ENCODE measurements at places on chromosomes 12 and 14.

DNA sequence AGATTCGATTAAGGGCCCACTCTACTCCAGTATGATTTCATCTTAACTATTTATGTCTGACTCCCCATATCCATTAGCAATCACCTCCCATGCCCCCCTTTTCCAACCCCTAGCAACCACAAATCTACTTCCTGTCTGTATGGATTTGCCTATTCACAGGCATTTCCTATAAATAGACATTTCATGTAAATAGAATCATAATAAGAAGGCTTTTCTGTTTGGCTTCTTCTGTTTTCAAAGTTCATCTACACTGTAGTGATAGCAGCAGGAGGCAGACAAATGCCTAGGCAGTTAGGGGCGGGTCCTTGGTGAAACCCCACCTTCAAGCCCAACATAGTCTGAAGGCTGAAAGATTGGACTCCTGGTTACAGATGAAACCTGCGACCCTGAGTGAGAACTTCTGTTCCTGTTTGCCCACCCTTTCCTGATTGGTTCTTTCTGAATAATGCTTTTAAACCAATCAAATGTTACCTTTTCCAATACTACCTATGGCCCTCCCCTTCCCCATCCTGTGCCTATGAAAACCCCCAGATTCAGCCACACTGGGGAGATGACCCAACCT is 62.1 kb upstream of the HECTD1 start:
- DNase-seq = no peak

DNA sequence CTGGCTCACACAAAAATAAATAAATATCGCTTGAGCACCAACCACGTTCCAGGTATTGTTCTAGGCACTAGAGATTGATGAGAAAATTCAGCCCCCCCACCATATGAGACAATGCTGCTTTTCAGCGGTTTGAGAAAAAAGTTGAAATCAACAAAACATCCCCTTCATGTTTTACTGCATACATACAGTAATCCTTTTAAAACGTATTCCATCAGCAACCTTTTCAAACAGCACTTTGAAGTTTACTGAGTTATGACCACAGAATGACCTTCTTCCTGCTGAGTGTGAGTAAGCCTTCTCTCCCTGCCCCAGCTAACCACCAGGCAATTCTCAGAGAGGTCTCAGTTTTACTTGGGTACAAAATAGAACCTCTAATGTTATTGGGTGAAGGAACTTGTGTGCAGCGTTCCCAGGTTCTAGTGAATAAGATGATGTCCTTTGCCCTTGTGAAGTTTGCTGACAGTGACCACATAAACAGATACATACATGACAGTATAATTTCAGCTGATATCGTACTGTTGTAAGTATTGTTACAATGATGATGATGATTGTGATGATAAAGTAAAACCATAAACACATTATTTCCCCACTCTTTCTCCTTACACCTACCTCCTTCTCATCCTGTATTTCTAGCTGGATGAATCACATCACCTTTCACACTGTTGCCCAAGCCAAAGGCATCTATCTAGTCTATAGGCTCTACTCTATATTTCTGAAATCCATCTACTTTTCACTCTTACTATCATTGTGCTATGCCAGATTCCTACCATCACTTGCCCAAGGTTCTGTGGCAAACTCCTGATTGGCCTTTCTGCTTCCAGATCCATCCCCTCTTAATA is 124.4 kb upstream of the KRR1 start:
- DNase-seq = no peak

DNA sequence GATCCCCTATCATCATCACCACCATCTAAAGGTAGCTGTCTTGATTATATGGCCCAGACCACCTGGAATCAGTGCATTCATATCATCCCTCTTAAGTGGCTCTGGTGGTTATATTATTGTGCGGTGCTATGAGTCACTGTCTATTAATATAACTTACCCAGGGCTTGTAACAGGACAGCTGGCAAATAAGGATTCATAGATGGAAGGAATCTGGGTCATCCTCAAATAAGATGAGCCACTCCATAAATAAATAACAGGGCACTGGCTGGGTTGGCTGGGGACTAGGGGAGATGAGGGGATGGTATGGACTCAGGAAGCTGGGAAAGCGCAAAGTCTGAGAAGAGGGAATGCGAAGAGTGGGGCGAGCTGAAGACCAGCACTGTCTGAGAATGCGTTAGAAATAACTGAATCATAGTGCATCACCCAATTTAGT is 216.1 kb downstream of the NUAK1 start:
- no peak for DNase-seq

DNA sequence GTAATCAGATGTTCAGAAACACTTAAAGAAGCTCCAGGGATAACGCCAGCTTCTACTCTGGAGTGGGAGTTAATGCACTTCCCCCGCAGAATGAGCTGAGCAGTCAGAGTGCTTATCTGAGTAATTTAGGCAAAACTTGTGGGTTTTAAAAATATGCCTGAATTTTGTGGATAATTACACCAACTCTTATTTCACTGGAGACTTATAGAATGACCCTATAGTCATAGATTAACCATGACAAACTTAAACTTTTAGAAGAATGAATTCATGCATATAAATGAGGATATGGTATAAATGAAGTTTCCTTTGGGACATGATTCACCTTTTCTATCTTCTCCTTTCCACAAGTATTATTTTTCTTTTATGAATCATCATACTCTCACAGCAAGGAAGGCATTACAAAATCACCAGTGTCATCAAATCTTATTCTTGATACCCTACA is 241.1 kb upstream of the FBXO33 start:
- DNase-seq = peak; percentile 10

GRCh38 chr14:89600950-89601826 is 184.2 kb upstream of the FOXN3 start:
- DNase-seq = no peak

DNA sequence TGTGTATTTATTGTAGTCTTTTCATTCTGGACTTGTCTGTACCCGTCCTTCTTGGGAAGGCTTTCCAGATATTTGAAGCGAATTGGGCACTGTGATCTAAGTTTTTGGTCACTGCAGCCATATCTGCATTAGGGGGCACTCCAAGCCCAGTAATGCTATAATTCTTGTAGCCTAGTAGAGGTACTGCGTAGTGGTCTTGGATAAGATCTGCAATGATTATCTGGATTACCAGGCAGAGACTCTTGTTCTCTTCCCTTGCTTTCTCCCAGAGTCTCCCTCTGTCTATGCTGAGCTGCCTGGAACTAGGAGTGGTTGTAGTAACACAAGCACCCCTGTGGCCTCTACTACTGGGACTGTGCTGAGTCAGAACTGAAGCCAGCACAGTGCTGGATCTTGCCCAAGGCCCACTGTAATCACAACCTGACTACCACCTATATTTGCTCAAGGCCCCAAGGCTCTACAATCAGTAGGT is 30.0 kb downstream of the SLC38A2 start:
- no peak for DNase-seq

- no peak for DNase-seq
Observed at GRCh38 chr14:23629832-23630396, 6.2 kb upstream of the DHRS2 start.

DNA sequence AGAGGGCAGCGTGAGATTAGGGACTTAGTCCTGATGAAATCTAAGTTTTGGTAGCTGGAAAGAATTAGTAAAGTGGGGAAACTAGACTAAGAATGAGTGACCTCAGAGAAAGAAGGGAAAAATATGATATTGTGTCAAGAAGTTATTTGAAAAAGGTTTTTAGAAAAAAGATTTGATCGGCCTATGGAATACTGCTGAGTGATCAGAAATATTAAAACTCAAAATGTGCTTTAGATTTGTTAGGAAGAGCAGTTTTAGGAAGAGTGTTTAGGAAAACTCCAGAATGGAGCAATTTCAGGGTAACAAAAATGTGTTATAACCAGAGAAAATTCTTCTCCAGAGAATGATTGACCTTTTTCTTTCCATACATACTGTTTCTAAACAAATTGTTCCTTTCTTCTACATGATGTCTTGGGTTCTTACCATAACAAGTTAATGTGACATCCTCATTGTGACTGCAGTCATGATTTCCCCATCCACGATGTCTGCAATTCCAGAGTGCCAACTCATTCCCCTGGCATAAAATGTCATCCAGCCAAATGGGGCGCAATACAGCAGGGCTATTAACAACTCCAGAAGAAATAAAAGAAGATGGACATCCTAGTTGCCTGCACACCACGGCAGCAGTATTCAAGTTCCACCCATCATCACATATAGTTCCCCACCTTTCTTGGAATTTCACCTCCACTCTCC is 11.8 kb downstream of the CD163L1 start:
- no peak for DNase-seq

DNA sequence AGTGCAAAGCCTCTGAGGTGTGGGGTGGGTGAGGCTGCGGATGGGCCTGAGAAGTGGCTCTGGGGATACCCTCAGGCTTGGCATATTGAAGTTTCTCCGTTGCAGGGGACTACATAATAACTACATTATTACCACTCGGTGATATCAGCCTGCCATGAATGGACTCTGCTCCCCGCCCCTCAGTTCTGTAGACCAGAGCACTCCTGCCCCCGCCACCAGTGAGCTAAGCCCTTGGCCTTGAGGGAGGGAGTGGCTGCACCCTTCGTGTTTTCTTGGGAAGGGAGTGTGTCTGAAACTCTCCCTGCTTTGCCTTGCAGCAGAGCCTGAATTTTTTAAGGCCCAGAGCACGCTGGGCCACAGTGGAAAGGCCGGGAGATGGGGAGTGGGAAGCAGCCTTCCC is 1.7 kb downstream of the ORAI1 start:
- DNase-seq = no peak

DNA sequence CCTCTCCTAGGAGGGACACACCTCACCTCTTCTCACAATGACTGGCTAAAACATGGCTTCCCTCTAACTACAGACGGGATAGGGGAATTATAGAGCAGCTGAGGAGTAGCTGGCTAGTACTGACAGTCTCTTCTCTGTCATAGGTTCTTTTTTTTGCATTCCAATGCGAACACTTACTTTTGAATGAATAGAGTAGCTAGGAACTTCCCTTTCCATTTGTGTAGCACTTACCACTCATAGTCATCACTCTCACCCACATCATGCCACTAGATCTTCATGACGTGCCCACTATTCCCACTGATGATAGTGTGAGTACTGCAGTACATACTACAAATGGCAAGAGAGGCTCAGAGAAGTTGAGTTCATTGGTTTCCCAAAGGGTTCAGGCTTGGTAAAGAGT is 143.9 kb upstream of the HIF1A start:
- DNase-seq = no peak

DNA sequence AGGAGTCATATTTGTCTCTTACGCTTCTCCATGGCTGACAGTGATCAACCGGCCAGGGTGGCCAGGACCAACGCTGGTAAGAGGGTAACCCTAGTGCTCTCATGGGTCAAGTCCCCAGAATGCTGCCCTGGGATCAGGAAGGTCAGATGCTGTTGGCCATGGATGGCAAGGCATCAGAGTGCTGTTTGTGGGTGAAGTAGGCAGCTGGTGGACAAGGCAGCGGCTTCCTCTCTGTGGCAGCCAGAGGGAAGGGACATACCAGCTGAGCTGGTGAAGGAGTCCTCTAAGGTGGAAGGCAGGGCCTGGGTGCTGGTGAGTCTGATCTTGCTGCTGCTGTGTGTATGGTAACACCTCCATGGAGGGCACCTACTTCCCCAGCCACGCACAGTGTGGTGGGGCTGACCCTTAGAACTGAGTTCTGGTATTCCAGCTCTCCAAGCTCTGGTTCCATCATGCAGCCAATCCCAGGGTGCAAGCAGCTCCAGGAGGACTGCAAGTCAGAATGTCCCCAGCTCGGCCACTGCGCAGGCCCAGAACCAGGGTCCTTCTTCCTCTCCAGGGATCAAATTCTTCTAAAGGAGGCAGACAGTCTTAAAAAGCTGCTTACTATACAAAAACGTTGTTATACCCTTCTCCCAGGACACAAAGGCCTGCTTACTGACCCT is 13.4 kb upstream of the SMOC1 start:
- no peak for DNase-seq

DNA sequence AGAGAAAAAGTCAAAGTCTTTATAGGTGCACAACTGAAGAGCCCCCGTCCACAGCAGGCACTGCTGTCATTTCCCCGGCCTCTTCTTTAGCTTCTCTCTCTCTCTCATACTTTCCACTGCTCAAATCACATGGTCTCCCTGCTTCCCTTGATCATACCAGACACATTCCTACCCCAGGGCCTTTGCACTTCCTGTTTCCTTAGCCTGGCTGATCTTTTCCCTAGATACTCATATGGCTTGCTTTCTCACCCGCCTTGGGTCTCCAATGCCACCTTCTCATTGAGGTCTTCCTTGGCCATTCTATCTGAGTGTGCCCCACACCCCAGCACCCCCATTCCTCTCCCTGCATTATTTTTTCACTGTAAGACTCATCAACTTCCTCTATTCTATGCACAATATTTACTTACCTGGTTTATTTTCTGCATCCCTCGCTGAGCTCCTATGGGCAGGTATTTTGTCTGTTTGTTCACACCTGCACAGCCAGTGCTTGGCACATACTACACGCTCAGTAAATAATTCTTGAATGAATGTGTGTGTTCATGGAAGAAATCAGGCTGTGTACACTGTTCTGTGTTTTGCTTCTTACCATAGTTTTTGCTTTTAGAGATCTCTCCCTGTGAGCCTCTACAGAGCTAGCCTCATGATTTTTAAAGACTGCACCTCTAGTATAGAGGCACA is 31.9 kb downstream of the SERPINA1 start:
- DNase-seq = no peak

DNA sequence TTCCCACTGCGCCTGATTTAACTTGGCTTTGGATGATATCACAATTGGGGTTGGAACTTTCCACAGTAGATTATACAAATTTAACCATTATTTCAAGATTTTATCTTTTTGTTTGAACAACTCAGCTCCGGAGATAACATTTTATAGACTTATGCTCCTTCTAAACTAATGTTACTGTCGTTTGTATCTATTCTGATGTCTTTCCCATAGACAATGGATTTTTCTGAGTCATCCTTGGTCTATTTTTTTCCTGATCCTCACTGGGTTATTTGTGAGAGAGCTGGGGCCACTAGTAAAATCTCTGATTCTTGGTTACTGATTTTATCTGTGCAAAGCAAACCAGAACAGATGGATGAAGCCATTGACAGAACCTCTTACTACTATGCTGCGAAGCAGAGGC is 175.1 kb downstream of the SLC38A4 start:
- no peak for DNase-seq

GRCh38 chr14:42190744-42191143 is 584.1 kb downstream of the LRFN5 start:
- DNase-seq = no peak

GRCh38 chr14:77421201-77421600 is 2.1 kb downstream of the NOXRED1 start:
- no peak for DNase-seq

DNA sequence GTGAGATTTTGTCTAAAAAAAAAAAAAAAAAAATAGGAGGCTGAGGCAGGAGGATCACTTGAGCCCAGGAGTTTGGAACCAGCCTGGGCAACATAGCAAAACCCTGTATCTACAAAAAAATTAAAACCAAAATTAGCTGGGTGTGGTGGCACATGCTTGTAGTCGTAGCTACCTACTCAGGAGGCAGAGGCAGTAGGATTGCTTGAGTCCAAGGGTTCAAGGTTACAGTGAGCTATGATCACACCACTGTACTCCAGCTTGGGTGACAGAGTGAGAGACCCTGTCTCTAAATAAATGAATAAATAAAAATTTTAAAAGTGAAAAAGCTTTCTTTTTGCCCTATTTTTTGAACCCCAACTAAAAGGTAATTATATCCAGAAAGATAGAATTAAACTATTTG is 113.6 kb downstream of the PEBP1 start:
- DNase-seq = no peak
